ENCODE measurements at places on chromosomes 4 and X. TPM values are rescaled to one million over a fixed set of nuclear protein-coding genes. Genes with fewer than 3 reads are reported as not detected.
A peak's percentile ranks its signal among the peaks of the same experiment; 100 is the strongest.

DNA sequence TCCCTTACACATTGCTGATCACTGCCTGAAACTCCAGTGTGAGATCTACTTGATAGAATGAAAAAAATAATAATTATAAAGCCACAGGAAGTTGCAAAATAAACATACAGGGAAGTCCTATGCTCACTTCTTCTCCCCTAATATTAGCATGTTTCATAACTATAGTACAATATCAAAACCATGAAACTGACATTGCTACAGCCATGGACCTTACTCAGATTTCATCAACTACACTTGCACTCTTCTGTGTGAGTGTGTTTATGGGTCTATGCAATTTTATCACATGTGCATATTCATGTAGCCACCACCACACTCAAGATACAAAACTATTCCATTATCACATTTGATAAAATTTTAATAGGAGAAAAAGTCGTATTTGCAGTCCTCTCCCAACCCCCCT, 57.3 kb downstream of the SPINK2 start:
- DNase-seq: no peak

GRCh38 chr4:30860978-30861377, 140.8 kb downstream of the PCDH7 start:
- no peak for DNase-seq

- DNase-seq: no peak
Measured at GRCh38 chr4:28811025-28811424, 1909.1 kb upstream of the PCDH7 start.

GRCh38 chr4:20323991-20324390, 72.3 kb downstream of the SLIT2 start:
- DNase-seq: no peak

DNA sequence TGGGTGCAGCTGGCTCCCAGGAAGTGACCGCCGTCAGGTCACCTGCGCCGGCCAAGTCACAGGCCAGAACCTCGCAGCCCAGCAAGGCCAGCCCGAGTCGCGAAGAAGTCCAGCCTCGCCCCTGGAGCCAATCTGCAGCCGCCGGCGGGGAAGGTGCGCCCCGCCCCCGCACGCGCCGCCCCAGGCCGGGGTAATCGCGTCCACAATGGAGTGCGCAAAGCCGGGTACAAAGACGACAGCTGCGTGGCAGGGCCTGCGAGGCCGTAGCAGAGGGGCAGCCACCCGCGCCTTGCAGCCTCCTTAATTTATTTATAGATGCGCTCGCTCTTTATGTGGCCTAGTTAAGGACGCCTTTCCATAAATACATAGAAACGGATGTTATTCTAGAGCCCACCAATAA, 139.4 kb upstream of the CPEB2 start:
- DNase-seq: peak; percentile 67

DNA sequence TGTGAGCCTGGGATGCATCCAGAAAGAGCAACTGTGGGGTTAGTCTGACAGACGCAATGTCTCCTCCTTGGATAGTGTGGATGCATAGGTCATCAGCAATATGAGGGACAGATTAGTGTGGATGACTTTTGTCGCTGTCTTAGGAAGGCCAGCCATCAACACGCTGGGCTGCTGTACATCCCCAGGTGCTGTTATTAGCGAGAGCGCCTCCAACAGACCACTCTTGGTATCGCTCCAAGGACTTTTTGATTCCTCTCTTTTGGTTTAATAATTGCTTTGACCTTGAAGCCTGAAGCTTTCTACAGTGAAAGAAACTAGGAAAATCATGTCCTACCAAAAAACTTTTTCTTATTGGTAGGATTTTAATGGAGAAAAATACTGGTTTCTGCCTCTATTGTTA, 76.7 kb downstream of the TMEM131L start:
- no peak for DNase-seq

DNA sequence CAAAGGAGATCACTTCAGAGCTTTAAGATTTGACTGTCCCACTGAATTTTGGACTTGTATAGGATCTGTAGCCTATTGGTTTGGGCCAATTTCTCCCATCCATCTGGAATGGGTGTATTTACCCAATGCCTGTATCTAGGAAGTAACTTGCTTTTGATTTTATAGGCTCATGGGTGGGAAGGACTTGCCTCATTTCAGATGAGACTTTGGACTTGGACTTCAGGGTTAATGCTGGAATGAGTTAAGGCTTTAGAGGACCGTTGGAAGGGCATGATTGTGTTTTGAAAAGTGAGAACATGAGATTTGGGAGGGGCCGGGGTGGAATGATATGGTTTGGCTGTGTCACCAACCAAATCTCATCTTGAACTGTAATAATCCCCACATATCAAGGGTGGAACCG, 73.8 kb downstream of the ZNF518B start:
- DNase-seq: no peak

GRCh38 chr4:176601124-176601523, 191.6 kb downstream of the VEGFC start:
- no peak for DNase-seq

The CCDC120 gene
- 3.9 TPM for total RNA-seq

The PNMA5 gene
- not detected for total RNA-seq

The CLTRN gene
- total RNA-seq: not detected

The GPRASP2 gene
- 8.0 TPM for total RNA-seq
